ENCODE measurements at places on chromosomes 4 and X.

DNA sequence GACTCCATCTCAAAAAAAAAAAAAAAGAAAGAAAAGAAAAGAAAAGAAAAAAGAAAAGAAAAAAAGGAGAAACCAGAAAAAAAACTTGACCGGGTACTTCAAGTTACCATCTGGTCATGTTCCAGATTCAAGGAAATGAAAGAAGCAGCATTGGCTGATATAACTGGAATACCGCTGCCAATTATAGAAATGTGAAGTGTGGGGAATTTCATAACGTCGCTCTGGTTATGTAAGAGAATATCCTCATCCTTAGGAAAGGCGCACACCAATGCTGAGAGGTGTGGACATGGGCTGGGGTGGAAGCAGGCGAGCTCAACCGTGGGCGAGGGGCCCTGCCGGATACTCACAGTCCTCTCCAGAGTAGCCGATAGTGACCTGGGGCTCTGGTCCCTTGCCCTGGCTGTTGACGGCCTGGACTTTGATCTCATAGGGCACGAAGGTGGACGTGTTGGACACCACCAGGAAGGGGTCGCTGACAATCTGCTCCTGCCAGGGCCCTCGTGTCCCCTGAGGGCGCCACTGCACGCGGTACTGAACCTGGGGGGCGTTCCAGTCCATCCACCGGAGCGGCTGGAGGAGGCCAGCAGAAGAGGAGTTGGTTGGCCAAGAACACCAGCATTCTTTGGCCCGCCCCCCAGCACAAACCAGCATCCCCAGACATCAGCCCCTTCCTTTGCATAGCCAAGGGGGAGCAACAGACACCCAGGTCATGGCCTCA lies 19.5 kb downstream of the L1CAM start:
- peak; percentile 11 for DNase-seq

DNA sequence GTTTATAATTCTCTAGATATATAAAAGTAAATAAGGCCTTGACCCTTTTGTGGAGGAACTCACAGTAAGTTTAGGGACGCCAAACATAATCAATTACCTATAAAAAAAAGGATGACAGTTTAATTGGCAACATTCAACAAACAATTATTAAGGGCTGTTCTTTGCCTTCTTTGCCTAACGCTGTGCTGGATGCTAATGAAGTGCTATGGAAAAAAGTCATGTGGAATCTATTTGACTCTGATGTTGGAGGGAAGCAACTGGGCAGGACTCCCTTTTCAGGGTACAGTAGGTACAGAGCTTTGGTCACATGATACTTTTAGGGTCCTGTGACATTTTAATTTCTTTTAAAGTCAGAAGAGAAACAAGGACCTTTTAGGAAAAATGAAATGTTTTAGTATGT lies 91.1 kb downstream of the PCDH7 start:
- DNase-seq: no peak

GRCh38 chrX:30865015-30865414 lies 24.0 kb downstream of the TAB3 start:
- DNase-seq: no peak

GRCh38 chrX:19670321-19670750 lies 155.0 kb upstream of the MAP3K15 start:
- no peak for DNase-seq

DNA sequence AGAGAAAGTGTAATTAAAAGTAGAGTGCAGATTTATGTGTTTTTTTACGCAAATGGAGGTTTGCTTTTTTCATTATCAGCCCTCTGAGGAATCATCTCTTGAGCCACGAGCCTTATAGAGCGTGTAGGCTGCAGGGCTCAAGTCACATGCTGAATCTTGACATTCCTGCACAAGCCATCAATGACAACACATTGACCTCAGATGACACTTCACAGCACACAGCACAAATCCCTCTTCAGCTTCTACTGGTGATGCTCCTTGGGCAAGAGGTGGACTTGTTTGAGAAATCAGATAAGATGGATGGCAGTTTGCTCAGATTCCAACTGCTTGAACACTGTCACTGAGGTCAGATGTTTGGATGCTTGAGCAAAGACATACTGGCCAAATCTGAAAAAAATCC lies 250.6 kb downstream of the SNCA start:
- DNase-seq: no peak

- DNase-seq: peak; percentile 76
Measured at GRCh38 chr4:123564758-123565346, 168.3 kb downstream of the SPRY1 start.

DNA sequence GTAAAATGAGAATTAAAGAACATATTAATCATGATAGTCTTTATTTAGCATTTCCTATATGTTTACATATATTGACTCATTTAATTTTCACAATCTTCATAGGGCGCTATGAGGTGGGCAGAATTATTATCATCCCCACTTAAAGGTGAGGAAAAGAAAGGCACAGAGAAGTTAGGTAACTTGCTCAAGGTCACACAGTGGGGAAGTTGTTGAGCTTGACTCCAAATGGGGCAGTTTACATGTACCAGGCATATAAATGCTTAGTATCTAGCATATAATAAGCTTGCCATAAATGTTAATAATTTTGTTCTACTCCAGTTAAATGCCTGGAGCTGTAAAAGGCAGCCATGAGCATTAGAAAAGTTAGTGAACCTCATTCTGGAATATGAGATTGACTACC lies 1.5 kb downstream of the CMC4 start:
- DNase-seq: no peak

- DNase-seq: no peak
Measured at GRCh38 chr4:108492816-108493595, 127.4 kb upstream of the RPL34 start.

GRCh38 chrX:119453202-119453601 lies 15.0 kb upstream of the SLC25A5 start:
- DNase-seq: no peak
